Tongue (tissue), 3 donors: ENCODE measurements at places on chromosomes 16 and 17.

DNA sequence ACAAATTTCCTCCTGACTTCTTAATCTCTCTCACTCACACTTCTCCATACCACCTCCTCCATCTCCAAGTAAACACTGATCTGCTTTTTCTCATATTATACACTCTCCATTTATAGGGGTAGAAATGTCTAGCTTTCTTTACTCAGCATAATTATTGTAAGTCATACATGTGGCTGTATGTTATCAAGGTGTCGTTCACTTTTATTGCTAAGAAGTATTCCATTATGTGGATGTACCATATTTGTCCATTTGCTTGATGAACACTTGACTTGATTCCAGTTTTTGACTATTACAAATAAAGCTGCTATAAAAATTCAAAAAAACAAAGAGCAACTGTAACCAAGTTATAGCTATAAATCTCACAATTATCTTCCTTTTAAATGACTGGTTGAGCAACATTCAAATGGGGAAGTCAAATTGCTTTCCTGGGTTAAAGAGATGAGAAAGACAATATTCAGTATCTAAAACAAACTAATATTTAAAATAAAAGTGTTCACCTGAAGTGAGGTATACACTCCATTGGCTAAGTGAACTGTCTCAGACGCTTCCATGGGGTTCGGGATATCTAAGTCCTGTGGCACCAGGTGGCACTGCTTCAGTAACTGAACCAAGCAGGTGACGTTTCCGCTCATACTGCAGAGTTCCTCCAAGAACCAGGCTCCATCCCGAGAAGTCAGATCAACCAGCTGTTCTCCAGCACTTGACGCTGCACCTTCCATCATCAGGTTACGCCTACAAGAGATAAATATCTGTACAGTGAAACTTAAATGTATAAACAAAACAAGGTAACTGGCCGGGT, 32.6 kb upstream of the ARL6IP1 start:
- no peak for DNase-seq

GRCh38 chr16:11571549-11571948, 15.2 kb downstream of the LITAF start:
- no peak for DNase-seq

DNA sequence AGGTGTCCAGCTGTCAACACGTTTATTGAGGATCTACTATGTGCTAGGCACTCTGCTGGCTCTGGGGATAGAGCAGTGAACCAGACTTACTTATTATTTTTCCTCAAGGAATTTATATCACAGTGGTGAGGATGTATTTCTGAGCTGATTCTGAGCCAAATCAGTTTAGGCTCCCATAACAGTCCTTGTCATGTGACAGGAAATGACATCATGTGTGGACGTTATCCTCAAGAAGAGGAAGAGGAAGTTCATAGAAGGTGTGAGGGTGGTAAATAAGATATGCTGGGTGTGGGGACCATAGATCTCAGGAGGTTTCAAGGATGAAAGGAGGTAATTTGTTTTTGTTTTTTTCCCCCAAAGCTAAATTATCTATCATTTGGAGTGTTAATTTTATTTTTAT, 873.5 kb upstream of the EEF2KMT start:
- no peak for DNase-seq

DNA sequence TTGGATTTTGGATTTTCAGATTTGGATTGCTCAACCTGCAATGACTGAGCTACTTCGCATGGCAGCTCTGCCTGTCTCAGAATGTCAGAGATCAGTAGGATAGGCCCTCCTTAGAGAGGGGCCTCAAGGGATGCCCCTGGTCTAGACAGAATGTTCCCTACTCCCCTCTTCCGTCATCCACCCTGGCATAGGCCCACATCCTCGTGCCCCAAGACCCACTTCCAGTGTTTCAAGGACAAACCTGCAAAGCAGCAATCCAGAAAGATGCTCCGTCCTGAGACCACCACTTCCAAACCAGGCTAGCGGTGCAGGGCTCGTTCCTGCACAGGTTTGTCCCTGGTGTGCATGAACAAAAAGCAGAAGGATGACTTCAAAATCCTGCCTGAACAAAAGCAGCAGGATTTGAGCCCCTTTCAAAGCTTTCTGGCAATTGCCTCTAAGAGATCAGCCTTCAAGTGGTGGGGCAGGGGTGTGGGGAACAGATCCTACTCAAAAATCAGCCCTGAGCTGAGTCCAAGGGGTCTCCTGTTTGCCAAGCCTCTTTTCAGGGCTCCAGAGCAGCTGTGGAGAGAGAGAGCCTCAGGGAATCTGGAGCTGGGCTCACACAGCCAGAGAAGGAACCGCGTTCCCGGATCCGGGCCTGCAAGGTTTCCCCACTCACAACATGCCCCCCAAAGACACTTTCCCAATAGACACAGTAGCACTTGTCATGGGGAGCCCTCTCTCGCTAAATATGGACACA, 121.1 kb downstream of the SOCS1 start:
- peak; percentile 80 for DNase-seq

- no peak for DNase-seq
Measured at GRCh38 chr17:17152385-17152784, 53.7 kb downstream of the PLD6 start.

DNA sequence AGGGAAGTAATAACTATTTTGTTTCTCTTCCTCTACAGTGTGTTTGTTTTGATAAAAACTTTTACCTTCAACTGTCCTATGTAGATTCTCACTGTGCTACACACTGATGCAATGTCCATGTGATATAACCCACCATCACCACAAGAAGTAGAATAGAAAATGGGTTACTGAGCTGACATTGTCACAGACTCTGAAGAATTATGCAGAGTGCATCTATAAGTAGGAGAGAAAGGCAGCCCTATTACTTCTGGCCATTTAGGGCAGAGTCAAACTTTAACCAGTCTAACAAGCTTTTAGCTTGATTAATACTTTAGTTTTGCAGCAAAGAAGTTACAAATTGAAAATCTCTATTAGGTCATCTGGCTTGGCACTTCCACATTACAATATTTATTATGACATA, 354.0 kb upstream of the CDH8 start:
- DNase-seq, result no peak

DNA sequence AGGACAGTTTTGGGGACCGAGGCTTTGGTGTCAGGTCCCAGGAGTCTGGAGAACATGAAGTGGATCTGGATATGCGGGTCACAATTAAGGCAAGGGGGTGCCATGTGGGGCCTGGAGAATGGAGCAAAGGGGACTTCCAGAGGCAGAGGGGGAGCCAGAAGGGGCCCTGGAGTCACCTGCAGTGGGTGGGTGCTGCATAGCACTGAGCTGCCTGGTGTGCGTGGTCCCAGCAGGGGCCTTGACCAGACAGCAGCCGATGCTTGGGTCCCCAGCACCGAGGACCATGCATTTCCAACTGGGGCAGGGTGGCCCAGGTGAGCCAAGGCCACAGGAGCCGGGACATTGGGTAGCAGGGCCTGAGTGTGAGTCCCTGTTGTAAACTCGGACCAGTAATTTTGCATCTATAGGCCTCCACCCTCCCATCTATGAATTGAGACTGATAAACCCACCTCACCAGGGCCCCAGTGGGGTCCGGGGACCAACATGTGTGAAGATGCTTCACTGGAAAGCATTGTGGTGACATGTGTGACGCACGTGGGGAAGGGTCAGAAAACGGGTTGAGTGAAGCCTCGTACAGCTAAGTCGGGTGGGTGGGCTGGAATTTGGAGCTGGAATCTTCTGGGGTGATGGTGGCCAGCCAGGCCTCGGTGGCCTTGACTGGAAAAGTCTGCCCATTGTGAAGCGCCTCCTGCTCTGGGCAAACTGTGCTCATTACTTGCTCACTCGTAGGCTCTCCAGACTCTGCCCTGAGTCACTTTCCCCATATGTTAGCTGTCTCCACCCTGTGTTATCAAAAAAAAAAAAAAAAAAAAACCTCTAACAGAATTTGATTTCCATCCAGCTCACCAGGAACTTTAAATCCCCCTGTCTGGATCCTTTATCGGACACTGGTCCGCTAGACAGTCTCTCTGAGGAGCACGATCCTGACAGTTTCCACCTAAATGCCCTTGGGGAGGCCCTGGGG, 90.5 kb upstream of the ZNF469 start:
- no peak for DNase-seq

- no peak for DNase-seq
Measured at GRCh38 chr17:41968676-41969075, 2.1 kb downstream of the CNP start.

- DNase-seq, result no peak
Measured at GRCh38 chr16:89853306-89853993, 19.9 kb upstream of the TCF25 start.

GRCh38 chr16:56944954-56945839, 13.3 kb downstream of the HERPUD1 start:
- DNase-seq, result peak; percentile 86

GRCh38 chr16:56625943-56626654, 518 bp downstream of the MT1E start:
- no peak for DNase-seq

DNA sequence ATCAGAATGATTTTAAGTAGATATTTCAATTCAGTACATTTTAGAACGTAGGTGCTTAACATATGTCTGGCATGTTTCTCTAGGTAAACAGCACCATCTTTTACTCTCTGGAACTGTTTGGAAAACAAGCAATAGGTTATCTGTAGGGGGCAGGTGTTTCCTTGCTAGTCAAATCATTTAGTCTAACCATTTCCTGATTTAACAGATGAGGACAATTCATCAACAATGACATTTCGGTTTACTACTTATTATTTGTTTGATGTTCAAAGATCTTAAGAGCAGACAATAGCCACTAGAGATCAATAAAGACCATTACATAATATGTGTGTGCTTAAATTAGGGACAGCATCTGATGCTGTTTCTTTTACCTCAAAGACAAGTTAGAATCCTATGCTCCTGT, 173.1 kb downstream of the CEP112 start:
- no peak for DNase-seq

GRCh38 chr16:75732871-75733270, 6.6 kb upstream of the CPHXL start:
- DNase-seq, result no peak

GRCh38 chr17:42659079-42659931, at the start of gene TUBG2:
Gene TUBG2, plus strand, starts transcription at chr17:42659284. Its CDS starts 220 bp downstream, at chr17:42659504.
- DNase-seq, result peak; percentile 96

- no peak for DNase-seq
Measured at GRCh38 chr17:17380145-17380925, 77.2 kb downstream of the NT5M start.

DNA sequence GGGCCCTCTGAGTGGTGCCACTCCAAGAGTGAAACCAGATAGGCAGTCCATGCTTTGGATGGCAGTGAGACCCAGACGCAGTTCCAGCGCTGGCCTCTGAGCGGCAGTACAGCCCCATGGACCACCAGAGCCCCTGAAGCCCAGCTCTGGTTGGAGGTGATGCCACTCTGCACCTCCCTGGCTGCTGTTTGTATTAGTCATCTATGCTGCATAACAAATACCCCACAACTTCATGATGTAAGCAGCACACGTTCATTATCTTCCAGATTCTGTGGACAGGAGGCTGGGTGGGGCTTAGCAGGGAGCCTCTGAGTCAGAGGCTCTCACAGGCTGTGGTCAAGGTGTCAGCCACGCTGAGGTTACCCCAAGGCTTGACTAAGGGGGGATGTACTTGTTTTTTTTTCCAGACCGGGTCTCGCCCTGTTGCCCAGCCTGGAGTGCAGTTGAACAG, 5.1 kb upstream of the NME4 start:
- DNase-seq, result peak; percentile 61

GRCh38 chr17:19002805-19003542, 1.6 kb downstream of the FAM83G start:
- no peak for DNase-seq

GRCh38 chr17:33680472-33680871, 387.4 kb upstream of the ASIC2 start:
- DNase-seq, result no peak

GRCh38 chr17:46042925-46043324, 43.9 kb downstream of the STH start:
- no peak for DNase-seq

DNA sequence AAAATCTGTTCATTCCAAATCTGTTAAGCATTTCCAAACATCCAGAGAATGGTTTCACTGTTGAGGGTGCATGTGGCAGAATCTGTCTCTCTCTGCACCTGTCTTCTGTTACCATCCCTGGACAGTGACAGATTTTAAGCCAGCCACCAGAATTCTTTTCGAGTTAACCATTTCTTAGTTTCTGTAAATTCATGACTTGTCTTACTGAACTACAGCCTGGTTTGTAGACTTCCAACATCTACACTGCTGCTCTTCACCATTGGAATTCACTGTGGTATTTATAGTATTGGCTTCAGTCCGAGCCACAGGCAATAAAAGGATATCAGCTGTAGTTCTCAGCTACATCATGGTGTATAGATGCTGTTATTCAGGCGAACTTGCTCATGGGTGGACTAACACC, 47.6 kb downstream of the GOSR1 start:
- peak; percentile 74 for DNase-seq

- peak; percentile 78 for DNase-seq
Measured at GRCh38 chr17:34703533-34703932, 124.2 kb downstream of the TMEM132E start.

DNA sequence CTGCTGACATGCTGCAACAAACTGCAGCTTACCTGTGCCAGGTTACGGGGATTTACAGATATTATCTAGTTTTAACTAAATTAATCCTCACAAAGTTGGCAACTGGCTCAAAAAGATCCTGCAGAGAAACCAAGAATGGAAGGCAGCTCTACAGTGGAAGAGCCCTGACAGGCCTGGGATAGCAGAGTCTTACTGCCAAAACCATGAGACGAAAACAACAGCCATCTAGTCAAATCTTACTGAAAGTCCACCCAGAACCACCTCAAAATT, 8.1 kb downstream of the USP36 start:
- DNase-seq, result no peak

DNA sequence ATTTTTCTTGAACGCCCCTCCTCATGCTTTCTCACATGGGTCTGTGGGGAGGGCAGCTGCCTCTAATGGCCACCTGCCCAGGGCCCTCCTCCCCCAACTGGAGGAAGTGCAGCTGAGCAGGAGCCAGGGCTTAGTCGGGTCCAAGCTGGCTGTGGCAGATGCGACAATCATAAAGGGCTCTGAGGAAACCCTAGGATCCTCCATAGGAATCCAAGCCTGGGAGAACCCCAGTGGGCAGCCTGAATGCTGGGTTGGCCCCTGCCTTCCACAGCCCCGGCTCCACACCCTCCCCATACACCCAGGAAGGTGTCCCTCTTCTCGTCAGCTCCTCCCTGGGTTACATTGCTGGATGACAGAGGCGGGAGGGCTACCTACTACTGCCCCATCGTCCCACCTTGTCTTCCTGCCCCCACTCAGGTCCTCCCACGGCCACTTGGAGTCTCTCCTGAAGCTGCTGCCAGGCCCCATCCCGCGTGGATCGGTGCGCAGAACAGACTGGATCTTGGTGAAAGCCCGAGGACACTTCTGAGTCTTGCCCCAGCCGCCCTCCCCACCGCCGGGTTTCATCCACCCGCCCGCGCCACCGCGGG, 15.6 kb upstream of the CBFB start:
- DNase-seq, result peak; percentile 87

DNA sequence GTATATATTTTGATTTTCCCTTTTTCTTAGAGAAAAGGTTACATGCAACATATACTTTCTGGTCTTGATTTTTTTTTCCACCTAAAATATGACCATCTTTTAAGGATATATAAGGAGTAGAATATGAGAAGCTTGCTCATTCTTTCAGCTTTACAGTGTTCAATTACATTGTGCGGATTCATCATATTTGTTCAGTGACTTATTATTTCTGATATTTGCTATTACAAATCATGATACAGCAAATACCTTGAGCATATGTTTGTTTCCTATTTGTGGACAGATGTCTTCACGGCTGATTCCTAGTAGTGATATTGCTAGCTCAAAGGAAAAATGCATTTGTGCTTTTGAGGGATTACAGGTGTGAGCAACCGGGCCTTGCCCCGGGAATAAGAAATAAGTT, 18.1 kb downstream of the KATNIP start:
- no peak for DNase-seq
